ENCODE measurements at places on chromosomes 3 and 15.

- DNase-seq = peak; percentile 62
Observed at GRCh38 chr15:35362195-35362829, 183.7 kb downstream of the DPH6 start.

GRCh38 chr3:134486577-134487041, 752 bp downstream of the CEP63 start:
- DNase-seq = peak; percentile 58

- no peak for DNase-seq
Observed at GRCh38 chr15:66231394-66232266, 21.9 kb downstream of the MEGF11 start.

GRCh38 chr3:37502621-37503020, 328.2 kb upstream of the LRRFIP2 start:
- DNase-seq = no peak

GRCh38 chr15:75389791-75390382, 21.5 kb upstream of the MAN2C1 start:
- DNase-seq = no peak

GRCh38 chr3:128416578-128417211, 50.0 kb downstream of the DNAJB8 start:
- peak; percentile 71 for DNase-seq

DNA sequence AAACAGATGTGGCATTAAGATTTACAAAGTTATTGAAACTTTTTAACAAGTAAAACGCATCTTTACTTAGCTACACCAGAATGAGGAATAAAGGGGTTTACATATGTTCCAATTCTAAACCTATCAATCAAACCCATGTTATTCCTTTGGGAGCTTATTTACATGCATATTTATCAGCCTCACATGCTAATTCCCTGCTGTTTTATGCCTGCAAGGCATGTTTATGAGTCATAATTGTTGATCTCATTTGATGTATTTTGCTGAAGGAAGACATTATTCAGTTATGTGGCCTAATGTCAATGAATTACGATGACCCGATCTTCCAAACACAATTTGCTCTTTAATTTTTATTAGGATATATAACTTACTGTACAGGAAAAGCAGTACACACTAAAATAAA, 272.9 kb downstream of the TBC1D5 start:
- DNase-seq = no peak

DNA sequence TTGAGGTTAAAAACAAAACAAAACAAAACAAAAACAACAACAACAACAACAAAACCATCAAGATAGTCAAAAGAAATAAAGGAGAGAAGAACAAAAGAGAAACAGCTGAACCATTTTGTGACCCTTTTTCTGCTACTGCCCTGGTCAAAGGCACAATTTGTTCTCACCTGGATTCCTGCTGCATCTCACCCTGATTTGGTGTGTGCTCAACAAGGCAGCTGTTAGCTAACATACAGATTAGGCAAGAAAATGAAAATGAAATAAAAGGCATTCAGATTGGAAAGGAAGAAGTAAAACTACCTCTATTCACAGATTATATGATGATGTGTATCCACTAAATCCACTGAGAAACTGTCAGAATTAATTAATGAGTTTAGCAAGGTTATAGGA, 28.7 kb upstream of the XIRP1 start:
- DNase-seq = no peak

DNA sequence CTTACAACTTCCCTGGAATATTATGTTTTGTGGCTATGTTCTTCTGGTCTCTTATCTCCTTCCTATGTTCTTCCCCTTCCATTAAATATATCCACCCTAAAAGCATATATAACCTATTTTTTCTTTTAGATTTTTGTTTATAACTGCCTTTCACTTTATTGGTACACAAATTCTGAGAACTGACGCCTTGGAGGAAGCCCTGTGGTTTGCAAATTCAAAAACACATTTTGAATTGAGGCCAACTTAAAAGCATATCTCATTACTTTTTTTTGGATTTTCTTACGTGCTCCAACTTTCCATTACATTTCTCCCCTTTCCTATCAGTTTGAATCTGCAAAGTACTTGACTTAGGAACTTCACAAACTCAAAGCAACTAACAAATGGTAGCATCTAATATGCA, 15.3 kb upstream of the COLQ start:
- DNase-seq = no peak

GRCh38 chr3:123660900-123661299, 76.0 kb upstream of the HACD2 start:
- peak; percentile 98 for DNase-seq

DNA sequence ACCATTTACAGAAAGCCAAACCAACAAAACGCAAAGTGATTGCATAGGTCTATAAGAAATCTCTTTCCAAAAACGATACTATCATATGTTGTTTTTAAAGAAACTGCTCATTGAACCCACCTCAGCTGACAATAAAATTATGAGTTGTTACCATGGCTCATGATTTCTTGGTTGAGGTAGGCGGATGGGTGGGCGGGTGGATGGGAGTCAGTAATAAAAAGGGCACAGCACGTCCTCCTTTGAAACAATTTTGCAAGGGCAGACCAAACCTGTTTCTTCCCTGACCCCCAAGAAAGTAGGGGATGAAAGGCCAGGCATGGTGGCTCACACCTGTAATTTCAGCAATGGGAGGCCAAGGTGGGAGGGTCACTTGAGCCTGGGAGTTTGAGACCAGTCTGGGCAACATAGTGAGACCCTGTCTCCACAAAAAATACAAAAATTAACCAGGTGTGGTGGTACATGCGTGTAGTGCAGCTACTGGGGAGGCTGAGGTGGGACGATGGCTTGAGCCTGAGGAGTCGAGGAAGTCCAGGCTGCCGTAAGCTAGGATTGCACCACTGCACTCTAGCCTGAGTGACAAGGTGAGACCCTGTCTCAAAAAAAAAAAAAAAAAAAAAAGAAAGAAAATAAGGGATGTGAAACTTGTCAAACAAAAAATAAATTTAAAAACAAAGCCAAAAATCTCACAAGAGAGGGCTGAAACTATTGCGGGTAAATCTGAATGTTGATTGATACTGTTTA, 2.1 kb downstream of the ABHD10 start:
- no peak for DNase-seq

DNA sequence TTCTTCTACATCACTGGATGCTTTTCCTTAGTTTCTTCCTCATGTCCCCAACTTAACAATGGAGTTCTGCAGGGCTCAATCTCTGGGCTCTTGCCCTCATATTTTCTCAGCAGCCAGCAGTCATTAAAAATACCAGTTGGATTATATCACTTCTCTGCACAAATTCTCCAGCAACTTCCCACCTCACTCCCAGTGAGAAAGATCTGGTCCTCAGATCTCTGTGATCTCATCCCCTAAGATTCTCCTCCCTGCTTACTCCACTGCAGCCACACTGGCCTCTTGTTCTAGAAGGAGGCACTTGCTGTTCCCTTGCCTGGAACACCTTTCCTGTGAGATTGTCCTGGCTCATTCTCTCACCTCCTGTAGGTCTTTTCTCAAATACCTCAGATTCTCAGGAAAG, 6.1 kb downstream of the ERICH6 start:
- peak; percentile 44 for DNase-seq

DNA sequence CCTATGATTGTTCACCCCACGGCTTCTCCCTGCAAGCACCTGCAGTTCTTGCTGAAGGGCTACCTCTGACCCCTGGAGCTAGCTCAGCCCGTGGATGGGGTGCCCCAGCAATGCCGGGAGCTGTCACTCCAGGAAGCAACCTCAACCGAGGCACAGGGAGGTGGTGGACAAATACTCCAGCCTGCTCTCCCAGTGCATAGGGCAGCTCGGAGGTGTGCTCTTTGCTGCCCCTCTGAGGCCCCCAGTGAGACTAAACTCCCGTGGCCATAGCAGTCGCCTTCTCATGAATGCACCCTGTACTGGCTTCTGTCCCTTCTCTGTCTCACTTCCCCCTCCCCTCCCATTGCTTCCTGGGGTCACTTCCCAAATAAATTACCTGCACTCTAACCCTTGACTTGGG, 48.5 kb downstream of the LINGO1 start:
- DNase-seq = no peak

DNA sequence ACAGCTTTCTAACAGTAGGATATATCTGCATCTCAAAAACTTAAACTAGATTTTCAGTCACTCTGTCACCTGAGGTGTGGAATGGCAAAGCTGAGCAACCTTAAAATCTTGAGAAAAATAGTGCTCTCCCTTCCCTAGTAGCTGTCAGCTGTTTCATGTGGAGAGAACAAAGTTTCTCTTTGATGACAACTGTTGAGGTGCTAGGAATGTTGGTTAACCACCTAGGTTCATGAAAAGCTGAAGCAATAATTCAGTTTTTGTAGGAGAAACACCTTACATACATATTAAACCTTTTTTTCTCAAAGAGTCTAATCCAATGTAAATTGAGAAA, 40.8 kb downstream of the TCF12 start:
- no peak for DNase-seq

- DNase-seq = no peak
Observed at GRCh38 chr15:50365971-50366370, 11.0 kb upstream of the GABPB1 start.

GRCh38 chr3:66756468-66757036, 241.6 kb upstream of the KBTBD8 start:
- peak; percentile 40 for DNase-seq

- DNase-seq = no peak
Observed at GRCh38 chr3:169171739-169172138, 491.8 kb downstream of the MECOM start.

DNA sequence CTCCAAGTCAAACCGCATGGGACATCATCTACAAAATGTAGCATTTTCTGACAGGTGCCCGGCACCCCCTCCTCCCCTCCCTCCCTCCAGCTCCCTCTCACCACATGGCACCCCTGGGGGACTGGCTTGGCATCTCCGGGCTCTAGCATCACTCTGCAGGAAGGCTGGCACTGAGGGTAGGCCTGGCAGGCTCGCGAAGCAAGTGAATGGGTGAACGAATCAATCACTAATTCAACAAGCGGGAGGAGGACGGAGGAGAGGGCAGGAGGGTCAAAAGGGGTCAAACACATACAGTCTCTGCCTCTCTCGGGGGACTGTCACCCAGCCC, 155.7 kb downstream of the NUP210 start:
- no peak for DNase-seq

DNA sequence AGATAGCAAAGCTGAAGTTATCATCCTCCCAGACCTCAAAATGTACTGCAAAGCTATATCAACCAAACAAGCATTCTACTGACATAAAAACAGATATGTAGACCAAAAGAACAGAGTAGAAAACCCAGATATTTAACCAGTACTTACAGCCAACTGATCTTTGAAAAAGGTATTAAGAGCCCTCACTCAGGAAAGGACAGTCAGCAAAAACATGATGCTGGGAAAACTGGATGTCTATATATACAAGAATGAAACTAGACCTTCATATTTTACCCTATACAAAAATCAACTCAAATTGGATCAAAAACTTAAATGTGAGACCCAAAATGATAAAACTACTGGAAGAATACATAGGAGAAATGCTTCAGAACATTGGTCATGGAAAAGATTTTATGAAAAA, 87.5 kb upstream of the MME start:
- DNase-seq = no peak

DNA sequence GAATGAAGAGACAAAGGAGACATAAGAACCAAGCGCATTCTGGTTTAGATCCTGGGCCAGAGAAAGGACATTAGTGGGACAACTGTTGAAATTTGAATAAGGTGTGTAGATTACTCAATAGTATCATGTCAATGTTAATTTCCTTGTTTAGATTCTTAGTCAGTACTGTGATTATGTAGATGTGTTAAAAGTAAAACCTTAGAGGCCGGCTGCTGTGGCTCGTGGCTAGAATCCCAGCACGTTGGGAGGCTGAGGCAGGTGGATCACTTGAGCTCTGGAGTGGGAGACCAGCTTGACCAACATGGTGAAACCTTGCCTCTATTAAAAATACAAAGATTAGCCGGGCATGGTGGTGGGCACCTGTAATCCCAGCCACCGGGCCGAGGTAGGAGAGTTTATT, 26.7 kb downstream of the CYP8B1 start:
- DNase-seq = no peak

- DNase-seq = no peak
Observed at GRCh38 chr3:52246728-52247408, 1.3 kb downstream of the PPM1M start.

GRCh38 chr3:98148751-98149150, 1.5 kb downstream of the OR5H14 start:
- DNase-seq = no peak

GRCh38 chr15:41804916-41805666, 22.8 kb upstream of the JMJD7 start:
- no peak for DNase-seq

GRCh38 chr15:57510647-57511046, 81.1 kb upstream of the MYZAP start:
- peak; percentile 93 for DNase-seq

DNA sequence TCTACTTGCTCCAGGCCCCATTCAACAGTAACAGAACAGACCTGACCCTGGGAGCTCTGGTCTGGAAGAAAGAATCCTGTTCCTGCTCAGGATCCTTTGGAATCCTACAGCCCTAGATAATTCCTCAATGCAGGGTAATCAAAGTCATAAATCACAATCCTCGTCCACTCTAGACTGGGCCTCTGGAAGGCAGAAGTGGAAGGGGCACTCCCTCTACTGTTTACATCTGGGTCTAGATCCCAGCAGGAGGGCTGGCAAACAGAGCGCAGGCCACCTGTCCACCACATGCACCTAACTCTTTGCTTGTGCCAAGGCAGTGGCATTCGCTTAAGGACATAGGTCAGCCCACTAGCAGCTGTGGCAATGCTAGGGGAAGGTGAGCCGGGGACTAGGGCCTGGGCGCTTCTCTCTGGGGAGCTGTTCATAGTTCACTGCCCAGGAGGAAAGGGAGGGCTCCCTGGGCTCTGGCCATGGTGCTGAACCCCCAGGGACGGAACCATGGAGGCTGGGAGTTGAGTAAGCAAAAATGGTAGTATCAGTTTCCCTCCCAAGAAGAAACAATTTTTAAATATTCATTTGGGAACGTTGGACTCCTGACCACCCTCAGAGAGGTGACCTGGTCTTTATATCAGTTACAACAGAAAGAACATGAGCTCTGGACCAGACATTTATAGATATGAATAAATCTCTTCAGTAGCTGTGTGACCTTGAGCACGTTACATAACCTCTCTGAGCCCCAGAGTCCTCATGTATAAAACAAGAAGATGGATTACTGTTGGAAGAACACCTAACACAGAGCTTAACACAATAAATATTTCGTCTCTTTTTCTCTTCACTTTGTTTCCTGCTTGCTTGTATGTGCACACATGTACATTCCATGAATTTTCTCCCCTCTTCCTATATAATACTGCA, 90.2 kb downstream of the NTRK3 start:
- DNase-seq = no peak

- no peak for DNase-seq
Observed at GRCh38 chr15:26372706-26373105, 400.2 kb downstream of the GABRB3 start.

- peak; percentile 86 for DNase-seq
Observed at GRCh38 chr15:98800437-98801233, 152.3 kb downstream of the IGF1R start.

Measured in IMR-90 (cell line).